ENCODE measurements at places on chromosomes 6 and 20.

DNA sequence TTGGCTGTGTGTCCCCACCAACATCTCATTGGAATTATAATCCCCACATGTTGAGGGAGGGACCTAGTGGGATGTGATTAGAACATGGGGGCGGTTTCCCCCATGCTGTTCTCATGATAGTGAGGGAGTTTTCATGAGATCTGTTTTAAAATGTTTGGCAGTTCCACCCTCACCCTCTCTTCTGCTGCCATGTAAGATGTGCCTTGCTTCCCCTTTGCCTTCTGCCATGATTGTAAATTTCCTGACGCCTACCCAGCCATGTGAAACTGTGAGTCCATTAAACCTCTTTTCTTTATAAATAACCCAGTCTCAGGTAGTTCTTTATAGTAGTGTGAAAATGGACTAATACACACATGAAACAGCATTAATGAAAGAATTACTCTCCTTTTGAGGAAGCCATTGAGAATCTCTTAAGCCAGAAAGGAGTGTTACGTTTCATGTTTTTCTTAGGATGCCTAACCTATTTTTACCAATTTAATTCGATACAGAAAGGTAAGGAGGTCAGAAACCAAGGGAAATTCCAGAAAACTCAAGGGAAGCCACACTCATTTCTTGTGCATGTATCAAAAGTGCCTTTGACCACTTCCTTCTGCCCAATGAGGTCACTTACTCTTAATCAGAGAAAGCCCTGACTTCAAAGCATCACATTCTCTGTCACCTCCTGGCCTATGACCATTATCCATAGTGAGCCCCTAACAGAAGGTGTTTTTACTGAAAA lies 24.7 kb upstream of the HINT3 start:
- DNase-seq = no peak

GRCh38 chr6:77030929-77031674 lies 432.2 kb downstream of the HTR1B start:
- no peak for DNase-seq

DNA sequence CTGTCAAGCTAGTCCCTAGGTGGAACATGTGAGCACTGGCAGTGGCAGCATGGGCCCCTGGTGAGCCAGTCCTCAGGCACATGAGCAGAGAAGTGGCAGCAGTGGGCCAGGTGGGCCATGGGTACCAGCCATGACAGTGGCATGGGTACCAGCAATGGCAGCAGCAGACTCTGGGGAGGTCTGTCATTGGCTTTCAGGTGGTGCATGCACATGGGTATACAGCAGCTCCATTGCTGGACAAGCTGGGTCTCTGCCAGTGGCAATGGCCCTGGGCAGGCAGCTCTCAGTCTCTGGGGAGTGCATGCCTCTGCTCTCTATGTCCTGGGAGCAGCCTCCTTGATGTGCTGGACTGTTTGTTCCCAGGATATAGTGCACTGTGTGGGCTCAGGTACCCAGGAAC lies 65.3 kb downstream of the KAT14 start:
- DNase-seq = no peak

DNA sequence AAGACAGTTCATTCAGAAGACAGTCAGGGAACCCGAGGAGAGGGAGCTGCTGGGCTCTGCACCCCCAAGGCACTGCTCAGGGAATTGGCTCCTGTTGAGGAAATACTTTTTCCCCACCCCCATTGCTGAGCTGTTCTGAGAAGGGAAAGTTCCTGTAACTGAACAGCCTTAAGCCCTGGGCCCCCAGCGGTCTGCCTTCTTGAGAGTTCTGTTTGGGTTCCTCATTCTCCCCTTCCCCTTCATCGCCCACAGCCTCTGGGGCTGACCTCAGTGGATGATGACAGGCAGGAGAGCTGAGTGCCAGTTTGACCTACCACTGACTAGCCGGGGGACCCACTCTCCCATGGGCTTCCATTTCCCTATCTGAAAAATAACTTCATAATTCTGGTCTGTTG lies 10.7 kb downstream of the HCK start:
- DNase-seq = no peak

GRCh38 chr20:31837896-31838397 lies 7.5 kb downstream of the FOXS1 start:
- DNase-seq = peak; percentile 64

GRCh38 chr6:150914372-150914771 lies 48.9 kb downstream of the MTHFD1L start:
- DNase-seq = no peak

DNA sequence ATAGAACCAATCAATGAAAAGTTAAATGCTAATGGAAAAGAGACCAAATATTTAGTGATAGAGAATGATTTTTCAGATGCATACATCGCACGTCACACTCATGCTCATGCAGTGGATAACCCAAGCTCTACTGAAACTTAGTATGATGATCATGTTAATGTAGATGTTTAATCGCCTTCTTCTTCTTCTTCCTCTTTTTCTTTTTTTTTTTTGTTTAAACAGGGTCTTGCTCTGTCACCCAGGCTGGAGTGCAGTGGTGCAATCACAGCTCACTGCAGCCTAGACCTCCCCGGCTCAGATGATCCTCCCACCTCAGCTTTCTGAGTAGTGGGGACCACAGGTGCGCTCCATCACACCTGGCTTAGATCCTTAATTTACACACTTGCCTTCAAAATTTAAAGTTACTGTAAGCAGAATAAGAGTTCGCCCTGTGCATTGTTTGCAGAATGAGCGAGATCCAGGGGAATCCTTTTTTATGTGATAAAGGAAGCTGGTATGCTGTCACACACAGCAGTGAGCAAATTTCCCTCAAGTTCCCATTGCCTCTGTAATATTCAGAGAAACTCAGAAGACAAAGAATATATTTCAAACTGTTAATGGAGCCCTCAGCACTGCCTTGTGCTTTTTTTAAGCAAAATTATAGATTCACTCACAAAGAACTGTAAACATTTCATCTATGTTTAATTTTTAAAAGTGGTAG lies 194.2 kb upstream of the SGK1 start:
- DNase-seq = no peak

DNA sequence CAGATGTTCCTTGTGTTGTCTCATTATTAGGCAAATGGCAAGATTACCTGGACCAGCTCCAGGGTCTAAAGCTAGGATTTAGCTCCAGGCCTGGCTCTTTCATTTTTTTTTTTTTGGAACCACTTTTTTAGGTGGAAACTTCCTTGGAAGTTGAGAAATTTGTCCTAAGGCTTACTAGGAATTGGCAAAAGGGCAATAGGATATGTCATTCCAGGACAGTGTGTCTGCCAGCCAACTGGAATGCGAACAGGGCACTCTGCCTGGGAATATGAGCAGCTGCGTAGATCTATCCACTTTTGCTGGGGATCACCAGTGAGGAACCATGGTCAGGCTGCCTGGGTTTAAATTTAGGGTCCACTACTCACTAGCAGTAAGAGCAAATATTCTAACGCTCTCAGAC lies 304.0 kb downstream of the TSHZ2 start:
- DNase-seq = peak; percentile 50

GRCh38 chr6:37765182-37765775 lies 54.2 kb upstream of the ZFAND3 start:
- no peak for DNase-seq

- no peak for DNase-seq
Observed at GRCh38 chr20:63568170-63568981, 5.7 kb downstream of the HELZ2 start.

DNA sequence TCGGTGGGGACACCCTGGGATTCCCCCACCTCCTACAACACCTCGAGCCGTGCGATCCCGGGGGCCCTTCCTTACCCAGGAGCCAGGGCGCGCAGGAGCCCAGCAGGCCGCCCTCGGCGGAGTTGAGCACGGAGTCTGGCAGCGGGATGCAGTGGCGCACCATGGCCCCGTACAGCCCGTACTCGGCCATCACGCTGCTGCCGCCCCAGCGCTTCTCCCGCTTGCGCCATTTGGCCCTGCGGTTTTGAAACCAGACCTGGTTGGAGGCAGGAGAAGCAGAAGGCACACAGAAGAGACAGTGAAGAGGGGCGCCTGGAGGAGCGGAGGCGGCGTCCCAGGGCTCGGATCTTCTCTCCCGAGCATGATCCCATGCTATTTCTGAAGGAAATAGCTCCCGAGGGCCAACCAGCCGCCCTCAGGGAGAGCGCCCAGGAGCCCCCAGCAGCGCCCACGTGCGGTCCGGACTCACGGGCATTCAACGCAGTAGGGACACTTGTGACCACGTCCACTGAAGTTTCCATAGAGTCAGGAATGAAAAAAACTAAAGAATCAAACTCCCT lies 4.3 kb downstream of the VSX1 start:
- DNase-seq = peak; percentile 67

GRCh38 chr20:38304845-38305447 lies 990 bp downstream of the BPI start:
- DNase-seq = peak; percentile 80

DNA sequence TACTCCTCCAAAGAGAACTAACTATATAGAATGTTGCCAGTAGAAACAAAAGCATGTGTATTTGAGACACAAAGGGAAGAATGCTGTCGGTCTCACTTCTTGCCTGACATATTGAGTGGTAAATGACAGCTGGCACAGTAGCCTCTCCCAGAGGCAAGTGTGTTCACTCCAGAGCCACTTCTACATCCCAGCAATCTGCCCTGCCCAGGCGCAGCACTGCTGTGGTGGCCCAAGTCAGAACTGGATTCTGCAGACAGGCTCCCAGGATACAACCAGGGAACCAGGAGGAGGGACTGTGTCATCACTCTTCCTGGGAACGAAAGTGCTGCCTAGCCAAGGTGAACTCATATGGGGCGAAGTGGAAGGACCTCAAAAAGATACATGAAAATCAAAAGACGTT lies 103.2 kb upstream of the ARMC2 start:
- DNase-seq = no peak

GRCh38 chr6:146965110-146965689 lies 239.0 kb upstream of the STXBP5 start:
- DNase-seq = no peak

DNA sequence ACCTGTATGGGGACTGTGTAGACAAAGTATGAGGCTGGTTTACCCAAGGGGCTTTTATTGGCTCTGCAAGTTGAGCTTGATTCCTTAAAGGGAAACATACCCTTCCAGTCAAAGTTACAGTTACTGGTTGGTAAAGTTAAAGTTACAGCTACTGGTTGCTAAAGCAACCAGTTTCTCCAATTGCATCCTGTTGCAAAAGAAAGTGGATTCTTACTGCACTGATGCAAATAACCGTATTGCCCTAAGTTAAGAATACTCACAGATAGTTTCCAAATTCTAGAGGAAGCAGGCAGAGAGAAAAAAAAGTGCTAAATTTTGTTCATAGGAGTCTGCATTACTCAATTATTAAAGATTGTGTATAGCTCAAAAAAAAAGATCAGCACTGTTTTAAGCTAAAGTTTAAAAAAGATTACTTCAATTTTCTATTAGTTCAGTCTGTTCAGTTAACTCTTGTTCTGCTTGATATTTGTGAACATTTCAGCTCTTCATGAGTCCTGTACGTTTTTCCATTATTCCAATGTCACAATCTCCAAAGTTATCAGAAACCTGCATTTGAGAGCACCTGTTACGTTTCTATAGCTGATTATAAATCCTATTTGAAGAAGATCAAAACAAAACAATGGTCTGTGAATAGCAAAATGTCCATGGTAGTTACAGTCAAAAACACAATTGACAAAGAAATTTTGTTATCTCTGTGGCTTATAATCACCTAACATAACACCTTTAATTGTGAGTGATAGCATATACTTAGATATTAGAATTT lies 8.6 kb upstream of the IL22RA2 start:
- DNase-seq = no peak

DNA sequence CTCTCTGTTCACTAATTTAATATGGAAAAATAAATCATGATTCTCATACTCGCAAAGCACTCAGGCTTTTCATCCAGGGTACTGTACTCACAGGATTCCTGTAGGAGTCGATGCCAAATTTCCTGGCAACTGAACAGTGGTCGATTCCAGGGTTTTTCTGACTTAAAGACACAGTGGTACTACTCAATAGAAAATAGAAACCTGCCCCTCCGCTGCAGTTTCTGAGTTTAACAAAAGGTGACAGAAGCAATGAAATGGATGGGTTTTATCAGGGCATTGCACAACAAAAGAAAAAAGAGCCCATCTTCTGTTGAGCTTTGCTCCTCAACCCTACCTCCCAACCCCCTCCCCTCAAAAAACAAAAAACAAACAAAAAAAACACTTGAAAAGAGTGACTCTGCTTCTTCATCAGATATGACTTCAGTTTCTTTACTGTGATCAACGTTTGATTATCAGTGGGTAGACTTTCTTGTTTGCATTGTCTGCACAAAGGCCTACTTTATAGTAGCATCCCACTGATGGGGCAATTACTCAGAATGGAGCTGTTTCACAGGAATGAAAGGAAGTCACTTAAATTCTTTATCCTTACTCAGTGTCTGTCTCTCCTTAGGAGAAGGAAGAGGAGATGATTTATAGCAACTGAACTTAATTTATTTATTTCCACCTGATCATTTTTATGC lies 96.2 kb upstream of the FOXO3 start:
- DNase-seq = peak; percentile 9

DNA sequence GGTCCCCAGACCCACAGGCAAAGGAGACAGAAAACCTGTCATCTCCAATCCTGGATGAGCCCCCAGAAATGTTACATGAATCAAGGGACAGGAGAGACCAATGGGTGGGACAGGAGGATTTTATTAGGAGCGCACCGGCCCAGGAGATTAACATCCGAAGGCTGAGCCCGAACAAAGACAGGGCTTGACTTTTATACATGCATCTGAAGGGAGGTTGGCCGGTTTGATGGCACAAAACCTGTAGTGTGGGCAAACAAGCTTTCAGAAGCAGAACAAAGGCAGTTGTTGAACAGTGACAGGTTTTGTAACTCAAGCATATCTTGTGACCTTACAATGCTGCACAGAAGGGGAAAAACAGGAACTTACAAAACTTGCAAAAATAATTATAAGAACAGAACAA lies 83.9 kb upstream of the GPR6 start:
- no peak for DNase-seq

DNA sequence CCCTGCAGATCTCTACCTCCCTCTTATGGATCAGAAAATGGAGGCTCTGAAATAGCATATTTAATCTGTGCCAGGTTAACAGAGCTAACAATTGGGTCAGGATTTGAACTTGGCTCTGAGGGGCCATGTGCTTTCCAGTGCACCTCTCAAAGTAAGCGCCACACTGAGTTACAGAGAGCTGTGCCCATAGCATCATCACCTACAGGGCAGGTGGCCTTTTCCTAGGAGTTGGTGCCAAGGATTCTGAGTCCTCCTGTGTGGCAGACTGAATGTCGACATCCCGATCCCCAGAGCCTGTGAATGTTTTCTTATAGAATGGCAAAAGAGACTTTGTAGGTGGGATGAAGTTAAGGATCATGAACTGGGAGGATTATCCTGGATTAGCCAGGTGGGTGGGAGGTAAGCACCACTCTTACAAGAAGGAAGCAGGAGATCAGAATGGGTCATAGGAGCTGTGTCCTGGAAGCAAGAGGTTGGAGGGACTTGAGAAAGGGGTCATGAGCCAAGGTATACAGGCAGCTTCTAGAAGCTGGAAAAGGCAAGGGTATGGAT lies 68.0 kb upstream of the TBC1D7 start:
- DNase-seq = no peak

- DNase-seq = no peak
Observed at GRCh38 chr6:70110126-70111022, 192.5 kb downstream of the COL9A1 start.

GRCh38 chr6:157615420-157615769 lies 207.7 kb upstream of the SNX9 start:
- no peak for DNase-seq

GRCh38 chr6:100504786-100505737 lies 40.3 kb upstream of the SIM1 start:
- DNase-seq = peak; percentile 73

GRCh38 chr6:71490876-71491275 lies 202.3 kb downstream of the OGFRL1 start:
- no peak for DNase-seq
